ENCODE measurements at places on chromosomes 7 and 10.

- no peak for DNase-seq
Measured at GRCh38 chr10:77606751-77607150, 30.9 kb downstream of the KCNMA1 start.

GRCh38 chr10:33082373-33082895 is 124.4 kb upstream of the ITGB1 start:
- DNase-seq: no peak

DNA sequence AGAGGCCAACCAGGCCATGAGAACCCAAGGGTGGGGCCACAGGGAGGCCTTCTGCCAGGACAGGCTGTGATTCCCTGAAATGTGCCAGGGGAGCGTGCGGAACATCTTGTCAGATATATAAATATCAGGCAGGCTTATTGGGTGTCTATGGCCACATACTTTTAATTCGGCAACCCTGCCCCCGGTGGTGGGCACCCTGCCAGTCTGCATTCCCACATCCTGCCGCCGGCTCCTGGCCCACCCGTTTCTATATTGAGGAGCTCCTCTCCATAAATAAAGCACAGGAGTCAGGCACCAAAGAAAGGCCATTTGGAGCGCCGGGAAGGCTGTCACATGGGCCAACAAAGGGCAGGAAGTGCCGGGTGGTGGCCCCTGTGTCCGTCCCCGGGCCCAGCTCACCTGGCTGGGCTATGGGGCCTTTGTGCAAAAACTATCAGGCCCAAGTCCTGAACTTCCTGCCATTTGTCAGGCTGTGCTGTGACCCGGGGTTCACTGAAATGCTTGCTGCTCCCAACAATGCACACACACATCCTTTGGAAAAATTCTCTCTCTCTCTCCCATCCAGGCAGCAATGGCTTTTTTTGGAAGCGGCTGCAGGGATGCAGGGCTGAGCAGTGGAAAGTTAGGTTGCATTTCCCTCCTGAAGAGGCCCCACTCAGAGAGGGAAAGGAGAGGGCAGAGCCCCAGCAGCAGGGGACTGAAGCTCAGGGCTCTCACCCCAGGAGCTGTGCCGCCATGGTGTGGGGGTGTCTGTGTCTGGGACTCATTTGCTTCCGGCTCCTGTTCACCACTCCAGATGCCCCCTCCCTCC is 25.0 kb upstream of the PODXL start:
- no peak for DNase-seq

DNA sequence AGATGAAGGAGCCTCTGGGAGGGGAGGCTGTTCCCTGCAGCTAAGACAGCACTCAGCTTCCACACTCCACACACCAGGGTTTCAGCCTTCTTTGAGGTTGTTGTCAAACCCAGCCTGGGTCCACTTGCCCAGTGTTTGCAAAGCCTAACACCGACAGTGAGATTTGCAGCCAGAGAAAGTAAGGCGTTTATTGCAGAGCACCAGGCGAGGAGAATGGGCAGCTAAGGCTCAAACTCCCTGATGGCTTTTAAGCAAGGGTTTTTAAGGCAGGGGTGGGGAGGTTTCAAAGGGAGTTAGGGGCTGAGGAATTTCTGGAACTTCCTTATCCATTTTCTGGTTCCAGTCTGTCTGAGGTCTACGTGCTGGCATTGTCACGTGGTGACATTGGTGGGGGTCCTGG is 4.7 kb upstream of the ZNF775 start:
- DNase-seq: no peak

DNA sequence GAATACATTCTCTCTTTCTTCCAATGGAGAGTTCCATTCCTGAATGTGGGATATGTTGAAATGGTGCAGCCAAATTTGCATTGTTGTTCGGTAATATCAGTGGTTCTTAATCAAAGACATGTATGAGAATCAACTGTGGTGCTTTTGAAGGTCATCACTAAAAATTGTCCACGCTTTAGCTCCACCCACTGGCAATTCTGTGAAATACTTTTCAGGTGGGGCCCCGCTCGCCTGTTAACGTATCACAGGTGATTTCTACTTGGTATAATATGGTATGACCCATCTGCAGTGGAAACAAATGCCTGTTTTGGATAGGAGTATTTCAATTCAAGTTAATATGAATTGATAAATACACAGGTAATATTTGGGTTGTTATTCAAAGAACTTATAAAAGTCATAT is 178.4 kb downstream of the NSUN6 start:
- no peak for DNase-seq

DNA sequence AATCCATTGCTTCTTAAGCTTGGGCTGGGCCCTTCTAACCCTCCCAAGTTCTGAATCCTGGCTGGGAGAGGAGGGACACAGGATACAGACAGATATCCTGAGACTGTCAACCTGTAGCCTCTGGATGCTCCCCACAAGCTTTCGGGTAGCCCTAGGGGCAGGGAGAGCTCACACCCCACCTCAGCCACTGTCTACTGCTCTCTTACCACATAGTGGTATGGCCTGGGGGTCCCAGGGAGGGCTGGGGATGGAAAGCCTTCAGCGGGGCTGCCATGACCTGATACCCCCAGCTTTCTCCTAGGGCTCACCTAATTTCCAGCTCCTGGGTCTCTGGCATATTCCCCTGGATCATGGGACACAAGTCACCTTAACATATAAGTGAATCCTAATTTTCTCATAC is 25.1 kb downstream of the CRHR2 start:
- DNase-seq: no peak

- no peak for DNase-seq
Measured at GRCh38 chr7:38964921-38965320, 12.8 kb upstream of the POU6F2 start.

GRCh38 chr7:20647908-20648776 is 32.7 kb downstream of the ABCB5 start:
- no peak for DNase-seq

- DNase-seq: no peak
Measured at GRCh38 chr7:123492485-123492884, 41.9 kb downstream of the IQUB start.

- no peak for DNase-seq
Measured at GRCh38 chr7:116305485-116306408, 95.4 kb downstream of the TES start.

DNA sequence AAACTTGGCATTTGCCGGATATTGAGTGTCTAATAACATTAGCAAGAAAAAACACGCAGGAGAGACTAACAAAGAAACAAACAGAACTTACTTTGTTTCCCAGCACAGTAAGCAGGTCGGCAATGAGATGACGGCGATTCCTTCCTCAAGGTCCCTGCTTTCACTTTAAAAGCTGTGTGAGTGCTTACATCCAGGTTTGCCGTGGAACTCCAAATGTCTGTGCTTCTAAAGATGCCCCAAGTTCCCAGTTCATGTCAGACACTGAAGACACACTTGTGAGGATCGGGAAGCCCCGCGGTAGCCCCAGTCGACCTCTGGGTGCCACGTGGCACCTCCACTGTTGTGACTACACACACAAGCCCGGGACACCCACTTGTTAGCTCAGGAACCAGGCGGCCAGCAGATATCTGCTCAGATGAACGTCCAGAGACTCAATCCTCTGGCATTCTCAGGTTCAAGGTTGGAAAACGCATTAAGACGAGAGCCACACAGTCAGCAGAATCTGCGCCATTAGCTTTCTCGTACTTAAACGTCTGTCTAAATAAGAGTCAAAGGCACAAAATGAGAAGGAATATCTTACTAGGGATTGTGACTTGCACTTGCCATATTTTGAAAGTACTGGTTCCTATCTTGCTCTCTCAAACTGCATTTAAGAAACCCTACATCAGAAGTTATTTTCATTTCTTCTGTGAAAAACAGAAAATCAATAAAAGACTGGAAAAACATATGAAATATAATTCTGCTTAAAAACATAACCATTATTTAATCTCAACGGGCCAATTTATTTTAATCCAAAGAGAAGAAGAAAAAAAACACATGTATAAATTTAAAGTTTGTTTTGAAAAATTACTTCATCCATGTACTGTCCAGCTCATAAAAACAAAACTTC is 207.6 kb upstream of the KLF14 start:
- DNase-seq: no peak

- DNase-seq: no peak
Measured at GRCh38 chr7:90570373-90570959, 25.7 kb upstream of the CDK14 start.

GRCh38 chr7:128810997-128811396 is 19.2 kb upstream of the FLNC start:
- no peak for DNase-seq

- peak; percentile 33 for DNase-seq
Measured at GRCh38 chr7:31051598-31052486, at the start of gene ADCYAP1R1. Gene ADCYAP1R1, plus strand, starts transcription at chr7:31052308. Its CDS starts 10,957 bp downstream, at chr7:31063265.

DNA sequence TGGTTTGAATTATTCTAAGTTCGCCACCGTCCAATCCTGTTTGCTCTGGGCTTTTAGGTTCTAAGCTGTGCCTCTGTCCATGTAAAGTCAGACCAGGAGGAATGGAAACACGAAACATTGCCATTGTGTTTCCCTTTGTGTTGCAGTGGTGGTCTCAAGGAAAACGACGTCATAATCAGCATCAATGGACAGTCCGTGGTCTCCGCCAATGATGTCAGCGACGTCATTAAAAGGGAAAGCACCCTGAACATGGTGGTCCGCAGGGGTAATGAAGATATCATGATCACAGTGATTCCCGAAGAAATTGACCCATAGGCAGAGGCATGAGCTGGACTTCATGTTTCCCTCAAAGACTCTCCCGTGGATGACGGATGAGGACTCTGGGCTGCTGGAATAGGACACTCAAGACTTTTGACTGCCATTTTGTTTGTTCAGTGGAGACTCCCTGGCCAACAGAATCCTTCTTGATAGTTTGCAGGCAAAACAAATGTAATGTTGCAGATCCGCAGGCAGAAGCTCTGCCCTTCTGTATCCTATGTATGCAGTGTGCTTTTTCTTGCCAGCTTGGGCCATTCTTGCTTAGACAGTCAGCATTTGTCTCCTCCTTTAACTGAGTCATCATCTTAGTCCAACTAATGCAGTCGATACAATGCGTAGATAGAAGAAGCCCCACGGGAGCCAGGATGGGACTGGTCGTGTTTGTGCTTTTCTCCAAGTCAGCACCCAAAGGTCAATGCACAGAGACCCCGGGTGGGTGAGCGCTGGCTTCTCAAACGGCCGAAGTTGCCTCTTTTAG is 46.3 kb upstream of the DMBT1 start:
- no peak for DNase-seq

DNA sequence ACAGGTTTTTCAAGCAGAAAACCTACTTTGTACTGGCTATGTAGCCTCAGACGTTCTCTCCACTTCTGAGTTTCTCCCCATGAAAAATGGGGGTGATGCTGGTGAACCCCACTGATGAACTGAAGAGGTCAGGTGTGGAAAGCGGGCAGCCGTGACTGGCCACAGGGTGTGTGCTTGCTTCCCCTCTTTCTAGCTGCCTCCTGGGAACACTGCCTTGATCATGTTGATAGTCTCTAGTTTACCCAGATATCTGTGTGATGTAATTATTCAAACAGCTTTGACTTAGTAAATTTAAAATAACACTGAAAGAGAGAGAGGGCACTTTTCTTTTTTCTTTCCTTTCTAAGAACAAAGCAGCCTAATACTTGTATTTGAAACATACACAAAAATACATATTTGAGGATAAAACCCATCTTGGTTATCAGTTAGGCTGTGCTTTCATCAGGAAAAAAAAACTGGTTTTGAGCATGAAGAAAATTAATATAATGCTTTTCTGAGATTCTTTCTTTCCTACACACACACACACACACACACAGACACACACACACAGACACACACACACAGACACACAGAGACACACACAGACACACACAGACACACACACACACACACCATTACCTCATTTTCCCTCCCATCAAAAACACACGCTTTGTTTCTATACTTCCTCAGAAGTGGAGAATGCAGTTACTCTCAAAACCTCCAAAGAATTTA is 76.7 kb downstream of the MACC1 start:
- no peak for DNase-seq

- no peak for DNase-seq
Measured at GRCh38 chr7:18978108-18978495, 139.3 kb downstream of the TWIST1 start.

- no peak for DNase-seq
Measured at GRCh38 chr7:52021343-52021742, 704.7 kb upstream of the COBL start.

DNA sequence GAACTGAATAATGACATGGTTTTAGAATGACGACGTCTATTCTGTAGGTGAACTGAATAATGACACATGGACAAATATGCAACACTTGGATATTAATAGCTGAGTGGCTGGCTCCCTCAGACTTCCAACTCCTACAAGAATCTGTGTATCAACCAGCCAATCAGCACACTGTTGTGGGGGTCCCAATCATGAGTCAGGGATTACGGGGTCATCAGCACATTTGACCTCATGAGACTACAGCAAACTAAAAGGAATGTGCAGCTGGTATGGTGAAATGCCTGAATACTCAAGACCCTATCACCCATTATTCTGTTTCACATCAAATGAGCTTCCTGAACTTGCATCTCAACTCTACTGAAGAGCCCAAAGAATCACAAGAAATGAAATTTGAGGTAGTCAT is 192.5 kb downstream of the ANK3 start:
- no peak for DNase-seq

DNA sequence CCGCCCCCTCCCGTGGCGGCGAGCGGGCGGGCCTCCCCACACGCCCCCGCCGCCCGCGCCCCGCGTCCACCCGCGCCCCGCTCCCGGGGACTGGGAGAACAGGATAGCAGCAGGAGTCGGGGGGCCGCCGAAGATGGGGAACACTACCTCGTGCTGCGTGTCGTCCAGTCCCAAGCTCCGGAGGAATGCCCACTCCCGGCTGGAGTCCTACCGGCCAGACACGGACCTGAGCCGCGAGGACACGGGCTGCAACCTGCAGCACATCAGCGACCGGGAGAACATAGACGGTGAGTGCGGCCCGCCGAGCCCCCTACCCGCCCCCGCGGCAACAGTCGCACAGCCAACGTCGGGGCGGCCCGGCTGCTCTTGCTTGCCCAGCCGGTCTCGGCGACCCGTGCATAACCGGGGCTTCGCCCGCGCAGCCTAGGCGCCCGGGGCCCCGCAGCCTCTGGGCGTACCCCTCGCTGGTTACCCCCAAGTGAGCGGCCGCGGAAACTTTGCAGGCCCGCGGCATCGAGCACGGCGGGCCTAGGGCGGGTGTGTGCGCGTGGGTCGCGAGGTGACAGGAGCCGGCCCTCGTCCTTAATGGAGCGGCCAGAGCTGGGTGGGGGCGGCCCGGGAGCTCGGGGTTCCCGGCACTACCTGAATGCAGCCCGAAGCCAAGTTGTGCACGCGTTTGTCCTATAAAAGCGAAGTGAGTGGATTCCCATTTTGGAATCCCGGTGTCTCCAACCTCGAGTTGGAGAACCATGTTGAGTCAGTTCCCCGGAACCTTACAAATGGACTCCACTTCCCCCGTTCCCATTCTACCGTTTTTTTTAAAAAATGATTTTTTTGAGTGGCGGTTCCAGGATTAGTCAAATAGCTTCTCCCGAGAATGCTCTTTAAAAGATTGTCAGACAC is 863 bp downstream of the CCNY start:
- DNase-seq: no peak

DNA sequence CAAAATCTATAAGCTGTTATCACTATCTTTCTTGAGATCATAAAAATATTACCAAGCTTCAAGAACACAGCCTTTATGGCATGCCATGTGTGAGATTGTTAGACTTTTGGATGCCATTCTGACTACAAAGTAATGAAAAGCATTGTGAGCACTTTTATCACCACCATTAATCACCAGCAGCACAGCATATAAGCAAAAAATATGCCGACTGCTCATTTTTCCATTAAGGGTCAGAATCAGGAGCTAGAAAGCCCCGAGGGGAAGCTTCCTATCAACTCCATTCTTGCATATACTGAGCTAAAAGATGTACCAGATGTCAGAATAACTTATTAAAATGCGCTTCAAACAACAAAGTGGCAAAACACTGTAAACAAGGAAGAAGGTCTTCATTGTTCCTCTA is 114.3 kb downstream of the LMBR1 start:
- DNase-seq: no peak

GRCh38 chr10:104424719-104425118 is 71.1 kb downstream of the CFAP58 start:
- DNase-seq: no peak
